ENCODE measurements at places on chromosomes 4 and X.

DNA sequence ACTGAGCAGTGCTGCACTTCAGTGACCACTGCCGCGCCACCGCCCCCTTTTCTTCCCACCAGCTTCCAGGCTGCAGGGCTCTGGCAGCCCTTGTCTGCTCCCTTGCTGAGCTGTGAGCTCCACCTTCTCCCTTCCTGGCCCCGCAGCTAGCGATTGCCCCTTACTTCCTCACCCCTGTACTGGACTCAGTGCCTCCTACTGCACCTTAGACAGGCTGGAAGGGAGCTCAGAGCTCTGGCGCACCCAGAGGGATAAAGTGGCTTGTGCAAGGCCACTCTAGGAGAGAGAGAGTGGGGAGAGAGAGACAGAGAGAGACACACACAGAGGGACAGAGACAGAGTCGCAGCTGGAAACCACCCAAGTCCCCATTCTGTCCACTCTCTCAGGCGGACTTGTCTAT, 6.0 kb downstream of the RASL11B start:
- DNase-seq: no peak

DNA sequence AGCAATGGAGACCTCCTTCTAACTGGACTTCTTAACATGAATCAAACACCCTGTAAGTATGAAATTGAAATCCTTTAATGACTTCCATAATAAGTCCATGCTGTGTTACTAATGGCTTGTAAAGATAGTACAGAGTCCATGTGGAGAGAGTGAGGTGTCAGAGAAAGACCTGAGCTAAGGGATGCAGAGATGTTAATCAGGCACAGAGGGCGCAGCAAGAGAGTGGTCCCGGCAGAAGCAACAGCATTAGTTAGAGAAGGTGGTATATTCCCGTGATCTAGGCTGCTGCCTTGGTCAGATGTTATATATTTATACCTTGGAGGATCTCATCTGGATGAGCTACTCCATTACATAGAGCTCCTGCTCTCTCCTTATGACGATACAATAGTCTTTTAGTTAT, 295.3 kb downstream of the LDB2 start:
- no peak for DNase-seq

DNA sequence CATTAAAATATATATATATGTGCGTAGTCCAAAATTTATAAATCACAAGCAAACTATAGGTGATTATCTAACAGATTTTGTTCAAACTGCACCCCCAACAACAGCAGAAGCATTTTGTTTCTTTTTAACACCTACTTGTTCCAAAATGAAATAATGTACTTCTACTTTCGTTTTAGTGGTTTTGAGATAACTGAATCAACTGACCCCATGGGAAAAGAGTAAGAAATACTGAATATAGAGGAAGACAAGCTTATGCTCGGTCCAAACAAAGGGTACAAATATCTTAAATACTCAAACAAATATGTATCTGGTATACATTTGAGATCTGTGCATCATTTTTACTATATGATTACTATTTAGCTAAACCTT, 22.4 kb downstream of the MAP7D3 start:
- no peak for DNase-seq

GRCh38 chrX:12405306-12405705, 267.0 kb downstream of the FRMPD4 start:
- DNase-seq: no peak

DNA sequence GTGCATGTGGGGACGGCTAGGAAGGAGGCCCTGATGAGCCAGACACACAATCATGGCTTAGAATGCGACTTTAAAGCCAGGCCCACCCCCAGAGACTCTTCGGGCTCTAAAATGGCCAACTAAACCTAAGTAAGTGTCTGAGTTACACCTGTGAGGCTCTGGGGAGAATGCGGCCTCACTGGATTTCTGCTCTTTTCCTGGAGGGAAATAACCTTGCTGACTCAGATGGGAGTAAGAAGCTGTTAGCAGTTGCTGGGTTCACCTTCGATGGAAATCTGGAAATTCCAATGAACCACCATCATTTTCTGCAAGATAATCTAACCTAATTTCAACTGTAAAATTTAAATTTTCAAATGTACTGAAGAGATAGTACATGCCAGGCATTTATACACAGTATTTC, 97.6 kb upstream of the MAML3 start:
- DNase-seq: no peak

DNA sequence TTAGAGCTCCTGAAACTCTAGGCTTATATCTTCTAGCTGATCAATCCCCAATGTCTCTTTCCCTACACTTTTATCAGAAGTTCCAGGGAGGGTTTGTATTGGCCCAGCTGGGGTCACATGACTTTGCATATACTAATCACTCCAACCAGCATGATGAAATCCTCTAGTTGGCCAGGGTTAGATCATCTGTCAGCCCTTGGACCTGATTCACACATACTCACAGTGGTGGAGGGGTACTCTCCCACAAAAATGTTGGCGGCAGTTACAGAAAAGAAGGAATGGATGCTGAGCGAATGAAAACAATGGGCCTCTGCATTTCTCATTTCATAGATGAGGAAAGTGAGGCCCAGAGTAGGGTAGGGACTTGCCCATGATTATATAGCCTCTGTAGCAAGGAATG, 151.1 kb downstream of the PJA1 start:
- peak; percentile 89 for DNase-seq

All from fibroblast of upper back skin (primary cell).